Thoracic aorta (tissue), 2 donors: ENCODE measurements at places on chromosomes 1 and 21. TPM values are rescaled to one million over a fixed set of nuclear protein-coding genes. Genes with fewer than 3 reads are reported as not detected.

DNA sequence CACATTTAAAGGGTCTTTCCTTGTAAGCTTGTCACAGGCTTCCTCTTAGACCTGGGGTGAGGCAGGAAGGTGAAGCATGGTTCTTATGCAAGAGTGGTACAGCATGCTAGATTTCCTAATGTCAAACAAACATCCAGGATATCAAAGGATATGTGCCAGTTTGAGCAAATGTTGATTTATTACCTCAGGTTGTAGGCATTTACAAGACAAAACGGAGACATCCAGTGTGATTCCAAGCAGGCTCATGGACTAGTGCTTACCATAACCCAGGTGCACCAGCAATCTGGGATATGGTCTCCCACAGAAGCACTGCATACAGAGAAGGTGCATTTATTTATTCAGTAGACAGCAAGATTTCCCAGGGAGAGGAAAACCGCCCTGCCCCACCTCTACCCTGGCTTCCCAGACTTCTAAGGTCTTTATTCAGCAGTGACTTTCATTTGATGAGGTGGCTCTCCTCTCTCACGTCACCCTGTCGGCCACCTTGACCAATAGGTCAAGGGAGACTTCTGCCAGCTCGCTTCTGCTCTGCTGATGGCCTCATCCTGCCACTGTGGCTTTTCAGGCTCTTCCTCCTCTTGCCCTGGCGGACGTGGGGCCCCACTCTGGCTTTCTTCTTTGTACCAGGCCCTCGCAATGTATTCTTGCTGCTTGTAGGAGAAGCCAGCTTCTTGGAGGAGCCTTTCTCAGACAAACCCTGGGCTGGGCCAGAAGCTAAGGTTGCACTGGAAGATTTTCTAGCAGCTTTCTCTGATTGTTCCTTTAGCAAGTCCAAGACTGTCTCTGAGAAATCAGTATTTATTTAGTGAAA, 25.6 kb downstream of the HHIPL2 start:
- no peaks in the 10 kb centered on the region for H3K27me3 ChIP-seq
- H3K4me3 ChIP-seq, result no peak overlapping the region
- no peak overlapping the region for H3K27ac ChIP-seq
- H3K36me3 ChIP-seq, result no peaks in the 10 kb centered on the region

FLVCR1 gene
- total RNA-seq, result 7.6 TPM

- H3K4me1 ChIP-seq, result no peaks in the 10 kb centered on the region
- H3K27me3 ChIP-seq, result no peaks in the 10 kb centered on the region
- no peak for DNase-seq
- H3K27ac ChIP-seq, result no peak overlapping the region
- H3K4me3 ChIP-seq, result no peak overlapping the region
- H3K36me3 ChIP-seq, result no peaks in the 10 kb centered on the region
Observed at GRCh38 chr1:84988588-84988987, 8.3 kb downstream of the MCOLN2 start.

CFHR1 gene
- total RNA-seq, result not detected

DNA sequence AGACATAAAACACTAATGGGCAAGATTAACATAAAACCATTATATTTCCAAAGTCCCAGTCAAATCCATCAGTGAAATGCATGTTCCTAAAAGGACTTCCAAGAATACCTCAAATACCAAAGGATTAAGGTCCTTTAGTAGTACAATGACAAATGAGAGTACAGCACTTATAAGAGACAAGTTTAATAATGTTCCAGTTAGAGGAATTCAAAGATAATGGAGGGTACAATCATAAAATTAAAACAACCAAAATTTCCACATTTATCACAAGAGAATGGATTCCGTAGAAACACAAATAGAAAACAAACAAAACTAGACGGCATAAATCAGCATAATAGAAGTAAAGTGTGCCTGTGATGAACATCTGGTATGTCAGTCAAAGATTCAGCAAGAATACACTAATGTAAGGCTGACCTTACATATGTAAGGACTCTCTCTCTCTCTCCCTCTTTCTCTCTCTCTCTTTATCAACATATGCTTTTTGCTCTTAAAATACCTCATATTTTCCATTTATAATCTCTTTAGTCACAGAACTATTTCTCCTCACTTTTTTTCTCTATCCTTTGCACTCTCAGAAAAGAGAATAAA, 32.8 kb upstream of the C1orf53 start:
- no peaks in the 10 kb centered on the region for H3K4me1 ChIP-seq
- no peaks in the 10 kb centered on the region for H3K27me3 ChIP-seq
- DNase-seq, result no peak
- H3K27ac ChIP-seq, result no peak overlapping the region

GRCh38 chr21:25496825-25497482, 110.3 kb downstream of the MRPL39 start:
- H3K27me3 ChIP-seq, result no peaks in the 10 kb centered on the region
- no peak for DNase-seq
- H3K27ac ChIP-seq, result no peak overlapping the region
- no peaks in the 10 kb centered on the region for H3K4me1 ChIP-seq
- H3K4me3 ChIP-seq, result no peak overlapping the region

C1QTNF12 gene
- 2.9 TPM for total RNA-seq

OR10J1 gene
- not detected for total RNA-seq
